ENCODE measurements at places on chromosomes 1 and 21.

GRCh38 chr1:77511440-77511840 is 171.0 kb downstream of the ZZZ3 start:
- no peak for DNase-seq

- no peak for DNase-seq
Measured at GRCh38 chr21:29870814-29871213, 69.0 kb downstream of the GRIK1 start.

DNA sequence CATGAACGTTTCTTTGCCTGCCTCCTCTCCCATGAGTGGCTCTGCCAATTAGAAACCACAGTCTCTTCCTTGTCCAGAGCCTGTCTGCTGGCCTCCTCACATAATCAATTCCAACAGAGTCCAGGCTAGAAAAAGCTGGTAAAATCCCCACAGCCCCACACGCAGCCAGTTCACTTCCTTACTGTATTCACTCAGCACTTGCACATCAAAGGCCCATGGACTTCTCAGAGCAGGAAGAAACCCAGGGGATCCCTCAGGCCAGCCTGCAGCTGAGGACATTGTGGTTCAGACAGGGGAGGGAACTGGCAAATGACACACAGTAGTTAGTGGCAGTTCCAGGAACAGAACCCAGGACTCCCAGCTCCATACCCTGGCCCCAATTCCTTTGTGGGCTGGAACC is 171.6 kb upstream of the EDN2 start:
- DNase-seq, result no peak

- DNase-seq, result peak; percentile 8
Measured at GRCh38 chr1:246417152-246417812, 89.8 kb downstream of the SMYD3 start.

DNA sequence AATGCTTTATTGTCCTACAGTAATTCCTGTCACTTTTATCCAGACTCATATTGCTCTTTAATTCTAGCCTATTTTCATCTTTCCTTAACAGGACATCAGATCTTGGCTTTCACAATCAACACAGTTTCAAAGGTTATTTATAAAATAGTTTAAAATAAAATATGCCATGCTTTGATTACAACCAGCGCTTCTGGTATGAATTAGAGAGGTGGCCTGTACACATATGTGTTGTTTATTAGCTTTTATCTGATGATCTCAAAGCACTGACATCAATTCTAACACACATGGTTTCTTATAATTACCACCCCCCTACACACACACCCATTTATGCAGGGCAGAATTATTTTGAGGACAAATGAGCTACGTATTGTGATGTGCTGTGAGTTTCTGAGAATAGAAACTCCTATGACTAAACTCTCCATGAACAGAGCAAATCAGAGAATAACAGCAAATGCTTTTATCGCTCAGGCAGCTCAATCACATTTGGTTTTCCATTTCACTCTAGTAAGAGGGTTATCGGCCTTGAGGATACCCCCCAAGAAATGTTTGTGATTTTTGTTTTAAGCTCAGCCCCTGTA is 18.0 kb downstream of the CD247 start:
- no peak for DNase-seq

DNA sequence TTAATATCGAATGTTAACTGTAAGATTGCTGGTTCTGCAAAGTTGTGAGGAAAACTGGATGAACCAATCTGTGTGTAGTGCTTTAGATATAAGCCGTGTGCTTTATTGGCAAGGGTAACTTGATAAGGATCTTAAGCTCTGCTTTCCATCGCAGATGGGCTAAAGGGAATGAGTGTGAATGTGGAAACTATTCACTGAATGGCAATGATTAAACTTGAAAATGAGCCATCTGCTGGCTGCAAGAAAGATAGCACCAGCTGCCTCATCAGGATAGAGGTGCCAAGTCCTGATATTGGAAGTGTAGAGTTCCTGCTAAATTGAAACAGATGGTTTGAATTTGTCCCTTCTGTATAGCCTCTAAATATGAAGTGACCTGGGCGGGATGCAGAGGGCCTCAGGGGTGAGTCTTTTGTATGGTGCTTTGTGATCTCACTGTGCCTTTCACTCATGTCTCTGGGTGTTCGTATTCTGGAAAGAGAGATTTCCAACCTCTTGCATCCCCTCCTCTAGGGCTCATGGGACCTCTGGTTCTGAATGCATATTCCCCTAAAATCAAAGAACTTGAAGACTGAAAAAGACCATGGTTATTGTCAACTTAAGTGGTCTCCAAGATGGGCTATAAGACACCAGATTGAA is 9.2 kb downstream of the FCRL3 start:
- DNase-seq, result no peak

DNA sequence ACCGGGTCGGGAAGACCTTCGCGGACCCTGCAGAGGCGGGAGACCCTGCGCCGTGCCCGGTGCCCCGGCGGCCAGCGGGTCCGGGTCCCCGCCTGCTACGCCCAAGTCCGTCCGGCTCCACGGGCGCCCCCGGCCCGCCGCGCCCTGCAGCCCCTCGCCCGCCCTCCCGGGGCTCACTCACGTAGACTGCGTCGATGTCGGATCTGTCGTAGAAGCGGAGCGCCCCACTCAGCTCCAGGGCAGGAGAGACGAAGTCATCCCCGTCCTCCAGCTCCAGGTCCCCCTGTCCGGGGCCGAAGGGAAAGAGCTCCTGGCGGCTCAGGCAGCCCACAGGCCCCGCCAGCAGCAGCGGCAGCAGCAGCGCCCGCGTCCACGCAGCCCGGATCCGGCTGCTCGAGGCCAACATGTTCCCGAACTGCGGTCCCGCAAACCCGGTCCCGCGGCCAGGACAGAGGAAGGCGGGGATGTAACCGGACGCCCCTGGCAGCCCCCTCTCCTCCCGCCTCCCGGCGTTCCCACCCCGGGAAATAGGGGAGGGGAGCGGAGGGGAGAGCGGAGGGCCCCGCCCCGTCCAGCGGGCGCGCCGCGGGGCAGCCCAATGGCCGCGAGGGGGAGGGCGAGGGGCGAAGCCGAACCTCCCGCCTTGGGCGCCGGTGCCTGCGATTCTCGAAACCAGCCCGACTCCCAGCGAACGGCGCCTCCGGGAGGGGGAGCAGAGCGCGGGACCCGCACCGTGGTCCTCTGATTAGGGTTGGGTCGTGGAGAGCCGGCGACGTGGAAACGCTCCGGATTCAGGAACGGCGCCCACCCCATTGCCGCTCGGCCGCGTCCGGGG is at the start of gene NID1:
TSS of gene NID1 (minus strand) at position 417 of the 835 bp plus-strand sequence. CDS start at position 406, 11 bp downstream.
- peak; percentile 39 for DNase-seq
